Left cardiac atrium (tissue), 4 donors: ENCODE measurements at places on chromosomes 7 and 10.

- DNase-seq = no peak
Observed at GRCh38 chr10:101495324-101495925, 92.6 kb downstream of the POLL start.

GRCh38 chr7:156556083-156556482 is 84.5 kb upstream of the RNF32 start:
- DNase-seq = no peak

GRCh38 chr7:93558705-93559614 is 15.6 kb downstream of the CALCR start:
- no peak for DNase-seq

DNA sequence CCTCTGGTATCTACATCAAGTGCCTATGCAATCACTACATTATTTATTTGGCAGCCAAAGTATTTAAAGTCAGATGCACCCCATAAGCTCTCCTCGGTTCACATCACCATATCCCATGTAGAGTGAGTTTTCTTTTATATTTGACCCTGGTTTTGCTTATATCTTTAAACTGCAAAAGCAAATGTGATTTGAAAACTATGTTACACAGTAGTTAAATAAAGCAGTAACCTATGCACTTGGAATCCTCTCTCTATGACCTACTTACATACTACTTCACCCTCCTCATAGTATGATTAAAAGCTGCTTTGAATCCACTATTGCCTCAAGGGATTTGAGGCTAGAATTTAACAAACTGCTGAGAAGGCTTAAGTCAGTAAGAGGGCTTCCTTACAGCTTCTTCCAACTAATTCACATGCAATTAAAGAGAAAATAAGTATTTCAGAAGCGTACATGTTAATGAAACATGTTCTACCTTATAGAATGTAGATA is 2.2 kb upstream of the CELF2 start:
- DNase-seq = no peak

DNA sequence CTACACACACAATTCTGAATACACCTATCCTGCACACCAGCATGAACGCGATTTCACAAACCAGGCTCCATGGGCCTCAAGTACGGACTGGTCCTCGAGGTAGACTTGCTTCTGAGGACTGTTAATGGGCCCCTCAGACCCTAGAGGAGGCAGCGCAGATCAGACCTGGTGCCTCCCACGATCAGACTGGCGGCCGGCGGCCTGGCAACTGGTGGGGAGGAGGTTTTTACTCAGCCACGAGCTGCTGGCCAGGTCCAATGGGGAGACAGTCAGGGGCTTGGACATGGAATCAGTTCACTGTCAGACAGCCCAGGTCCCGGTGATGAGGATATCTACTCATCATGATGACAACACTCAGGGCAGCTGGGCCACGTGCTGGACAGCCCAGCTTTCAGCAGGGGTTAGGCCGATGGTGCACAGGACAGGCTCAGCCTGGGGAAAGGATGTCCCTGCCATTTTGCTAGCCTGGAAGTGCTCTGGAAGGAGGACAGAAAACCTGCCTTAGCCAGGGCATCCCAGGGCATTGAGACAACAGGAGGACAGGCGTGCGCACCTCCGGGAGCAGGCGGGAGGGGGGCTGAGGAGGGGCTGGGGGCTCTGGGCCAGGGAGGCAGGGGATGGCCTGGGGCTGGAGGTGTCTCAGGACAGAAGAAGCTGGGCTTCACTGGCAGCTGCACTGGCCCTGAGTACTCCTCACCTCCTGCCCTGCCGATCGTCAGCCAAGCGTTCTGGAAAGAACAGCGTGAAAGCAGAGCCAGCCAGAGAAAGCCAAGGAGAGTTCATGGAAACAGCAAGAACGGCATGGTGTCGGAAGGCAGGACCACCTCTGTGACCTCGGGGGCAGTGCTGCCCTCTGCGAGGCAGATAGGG is 48.0 kb upstream of the RASGEF1A start:
- no peak for DNase-seq

DNA sequence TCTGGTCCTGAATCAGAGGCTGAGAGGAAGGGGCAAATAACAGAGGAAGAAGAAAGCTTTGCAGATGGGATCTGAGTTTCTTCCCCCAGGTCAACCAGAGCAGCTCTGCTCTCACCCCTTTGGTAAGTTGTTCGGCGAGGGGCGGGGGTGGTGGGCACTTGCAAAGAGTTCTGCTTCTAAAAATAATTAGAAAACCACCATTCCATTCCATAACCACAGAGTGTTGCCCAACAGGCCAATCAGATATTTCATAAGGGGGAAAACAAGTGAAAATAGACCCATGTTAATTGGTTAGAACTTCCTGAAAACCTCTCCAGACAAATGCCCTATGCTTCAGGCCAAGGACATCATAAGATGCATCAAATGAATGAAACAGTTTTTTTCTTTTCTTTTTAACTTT is 43.6 kb upstream of the R3HCC1L start:
- DNase-seq = no peak

DNA sequence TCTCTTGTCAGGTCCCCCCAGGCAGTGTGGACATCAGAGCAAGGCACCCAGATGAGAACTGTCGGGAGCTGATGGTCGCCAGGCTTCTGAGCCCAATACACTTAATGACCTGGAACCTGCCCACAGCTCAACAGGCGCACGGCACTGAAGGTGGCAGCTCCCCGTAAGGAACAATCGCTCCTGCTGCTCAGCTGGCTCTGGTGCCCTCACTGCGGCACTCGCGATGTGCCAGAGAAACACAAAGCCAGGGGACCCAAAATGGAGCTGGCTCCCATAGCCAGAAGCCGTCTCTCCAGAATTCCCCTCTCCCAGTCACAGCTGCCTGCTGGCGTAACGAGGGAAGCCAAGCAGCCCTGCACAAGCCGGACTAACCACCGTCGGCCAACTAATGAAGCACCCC is 6.3 kb downstream of the CALN1 start:
- DNase-seq = no peak

DNA sequence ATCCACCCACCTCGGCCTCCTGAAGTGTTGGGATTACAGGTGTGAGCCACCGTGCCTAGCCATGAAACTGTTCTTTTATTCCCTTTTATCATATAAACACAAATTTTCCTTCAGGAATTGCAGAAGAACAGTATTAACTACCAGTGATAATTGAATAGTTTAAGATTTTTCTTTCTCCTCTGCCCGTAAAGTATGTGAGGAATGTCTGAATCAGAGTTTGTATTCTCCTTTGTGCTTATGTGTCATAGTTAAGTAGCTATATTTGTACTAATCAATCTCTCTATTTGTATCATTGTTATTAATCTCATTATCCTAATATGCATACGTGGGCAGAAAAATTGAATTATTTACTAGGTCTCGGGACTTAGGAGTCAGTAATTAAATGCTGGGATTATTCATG is 83.6 kb downstream of the ZNF277 start:
- DNase-seq = no peak

DNA sequence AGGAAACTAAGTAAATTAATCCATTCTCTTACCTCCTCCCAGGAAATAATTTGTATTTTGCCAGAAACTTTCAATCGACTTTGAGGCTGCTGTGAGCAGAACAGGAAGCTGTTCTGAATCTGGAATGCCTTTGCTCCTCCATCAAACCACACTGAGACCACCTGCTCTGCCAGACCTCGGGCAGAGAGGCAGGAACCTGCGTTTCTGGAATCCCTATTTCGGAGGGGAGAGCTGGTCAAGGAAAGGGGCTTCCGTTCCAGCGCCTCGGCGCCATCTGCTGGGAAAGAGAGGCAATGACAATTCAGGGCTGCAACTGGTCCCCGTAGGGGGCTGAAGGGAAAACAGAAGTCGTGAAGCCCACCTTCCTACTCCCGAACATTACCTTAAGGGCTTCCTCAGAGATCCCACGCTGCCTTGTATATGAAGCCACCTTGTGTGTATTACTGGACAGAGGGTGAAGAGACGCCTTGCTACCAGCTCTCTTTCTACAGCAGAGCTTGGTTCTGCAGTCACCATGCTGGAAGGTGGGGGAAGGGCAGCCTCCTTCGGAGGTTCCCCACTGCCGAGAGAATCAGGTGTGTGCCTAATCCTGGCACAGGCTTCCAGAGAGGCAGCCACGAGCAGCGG is 31.2 kb downstream of the ZNF467 start:
- DNase-seq = peak; percentile 66

DNA sequence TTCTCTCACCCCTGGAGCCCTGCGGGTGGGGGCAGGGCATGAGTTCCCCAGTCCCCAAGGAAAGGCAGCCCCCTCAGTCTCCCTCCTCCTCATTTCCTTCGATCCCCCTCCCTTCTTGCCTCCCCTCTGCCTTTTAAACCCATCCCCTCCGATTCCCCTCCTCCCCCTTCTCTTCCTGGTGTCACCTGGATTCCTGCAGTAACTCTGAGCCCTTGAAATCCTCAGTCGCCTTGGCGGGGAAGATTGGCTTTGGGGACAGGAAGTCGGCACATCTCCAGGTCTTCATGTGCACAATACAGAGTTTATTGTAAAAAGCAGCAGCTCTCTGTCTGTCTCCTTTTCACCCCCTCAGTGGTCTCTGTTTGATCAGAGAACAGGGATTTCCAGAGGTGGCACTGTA is 1.3 kb upstream of the MUC12 start:
- no peak for DNase-seq

GRCh38 chr7:1298051-1298930 is 65.6 kb downstream of the UNCX start:
- no peak for DNase-seq

DNA sequence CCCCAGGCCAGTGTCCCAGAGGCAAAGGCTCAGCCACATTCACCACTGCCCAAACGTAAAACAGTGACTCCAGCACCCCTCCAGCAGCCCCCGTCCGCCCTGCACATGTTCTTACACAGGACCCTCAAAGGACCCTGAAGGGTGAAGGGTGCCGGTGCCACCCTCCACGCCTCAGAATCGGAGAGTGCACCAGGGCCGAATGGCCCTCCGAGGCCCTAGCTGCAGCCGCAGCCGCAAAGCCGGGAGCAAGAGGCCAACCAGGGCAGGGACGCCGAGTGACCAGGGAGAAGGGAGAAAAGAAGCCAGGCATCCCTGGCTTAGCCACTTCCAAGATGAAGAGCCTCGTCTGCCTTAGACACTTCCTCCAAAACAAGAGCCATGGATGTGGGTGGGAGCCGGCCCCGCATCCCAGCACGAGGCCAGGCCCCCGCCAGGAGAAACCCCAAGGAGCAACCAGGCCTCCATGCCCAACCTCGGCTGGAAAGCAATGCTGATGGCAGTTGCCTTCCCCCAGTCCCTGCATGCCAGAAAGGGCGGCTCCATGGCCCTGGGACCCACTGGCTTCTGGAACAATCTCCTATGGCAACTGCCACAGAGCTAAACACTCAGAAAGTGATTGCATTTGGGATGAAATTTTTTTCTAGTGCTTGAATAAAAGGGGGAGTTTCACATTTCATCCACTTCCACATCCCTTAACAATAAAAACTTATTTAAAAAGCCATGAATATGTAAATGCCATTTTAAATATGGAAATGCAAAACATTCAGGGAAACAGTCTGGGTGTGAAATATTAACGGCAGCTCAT is 92.3 kb downstream of the MAD1L1 start:
- no peak for DNase-seq

DNA sequence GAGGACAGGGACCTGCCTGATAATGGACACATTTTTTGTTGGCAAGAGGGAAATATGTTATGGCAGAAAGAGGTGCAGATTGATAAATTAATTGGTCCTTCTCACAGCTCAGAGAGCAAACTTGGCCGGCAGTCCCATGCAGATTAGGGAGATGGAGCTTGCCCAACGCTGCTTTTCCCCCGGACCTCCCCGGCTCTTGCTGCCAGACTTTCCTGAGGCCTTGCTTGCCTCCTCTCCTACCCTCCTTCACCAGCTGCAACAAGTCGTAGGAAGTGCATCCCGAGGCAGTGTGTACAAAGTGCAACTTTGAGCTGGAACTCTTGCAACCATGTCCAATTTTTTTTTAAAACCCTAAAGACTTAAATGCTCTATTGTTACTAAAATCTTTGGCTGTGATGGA is 215.5 kb downstream of the LRMDA start:
- no peak for DNase-seq

DNA sequence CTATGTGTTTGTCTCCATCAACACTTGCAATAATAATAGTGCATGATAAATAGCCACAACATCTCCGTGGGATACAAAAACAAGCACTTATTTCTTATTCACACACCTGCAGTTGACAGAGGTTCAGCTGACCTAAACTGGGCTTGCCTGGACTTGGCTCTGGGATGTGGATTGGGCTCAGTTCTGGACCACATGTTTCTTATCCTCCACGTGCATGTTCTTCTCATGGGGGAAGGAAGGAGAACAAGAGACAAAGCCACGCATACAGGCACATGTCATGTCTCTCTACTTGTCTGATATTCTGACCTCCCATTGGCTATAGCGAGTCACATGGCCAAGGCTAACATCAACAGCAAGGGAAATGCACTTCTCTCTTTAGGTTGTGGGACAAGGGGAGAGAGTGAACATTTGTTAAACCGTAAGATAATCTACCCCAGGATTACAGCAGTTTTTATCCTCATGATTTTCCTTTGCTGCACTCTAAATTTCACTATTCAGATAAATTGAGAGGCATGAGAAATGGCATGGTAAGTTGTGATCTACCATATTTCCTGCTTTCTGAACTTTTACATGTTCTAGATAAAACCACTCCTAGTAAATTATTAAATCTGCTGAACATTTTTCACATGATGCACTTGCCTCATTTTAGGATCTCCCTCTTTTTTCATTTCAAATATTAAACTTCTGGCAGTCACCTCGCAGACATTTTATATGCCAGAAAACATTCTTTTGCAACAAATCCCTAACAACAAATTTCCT is 33.7 kb downstream of the CFAP58 start:
- DNase-seq = no peak

DNA sequence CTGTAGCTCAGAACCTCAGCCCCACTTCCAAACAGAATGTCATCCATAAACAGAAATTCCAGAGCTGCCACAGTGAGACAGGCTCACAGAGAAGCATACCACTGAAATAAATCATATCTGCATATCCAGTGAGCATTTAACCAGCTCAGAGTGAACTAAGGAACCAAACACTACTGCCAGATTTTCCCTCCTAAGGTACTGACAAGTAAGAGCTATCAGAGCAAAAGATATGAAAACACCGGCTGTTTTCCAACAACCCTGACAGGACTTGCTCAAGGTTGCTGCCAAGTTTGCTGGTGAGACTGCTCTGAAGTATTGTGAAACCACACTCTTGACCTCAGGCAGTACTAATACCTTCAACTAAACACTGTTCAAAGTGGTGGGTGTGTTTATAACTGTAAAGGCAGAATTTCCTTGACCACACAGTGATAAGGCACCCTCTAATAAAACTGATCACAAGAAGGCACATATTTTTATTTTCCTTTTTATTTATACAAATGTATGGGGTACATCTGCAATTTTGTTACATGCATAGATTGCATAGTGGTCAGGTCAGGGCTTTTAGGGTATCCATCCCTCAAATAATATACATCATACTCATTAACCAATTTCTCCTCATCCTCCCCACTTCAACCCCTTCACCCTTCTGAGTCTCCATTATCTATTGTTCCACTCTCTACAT is 18.3 kb downstream of the SGMS1 start:
- peak; percentile 49 for DNase-seq

GRCh38 chr10:8331387-8331786 is 276.9 kb downstream of the GATA3 start:
- no peak for DNase-seq

DNA sequence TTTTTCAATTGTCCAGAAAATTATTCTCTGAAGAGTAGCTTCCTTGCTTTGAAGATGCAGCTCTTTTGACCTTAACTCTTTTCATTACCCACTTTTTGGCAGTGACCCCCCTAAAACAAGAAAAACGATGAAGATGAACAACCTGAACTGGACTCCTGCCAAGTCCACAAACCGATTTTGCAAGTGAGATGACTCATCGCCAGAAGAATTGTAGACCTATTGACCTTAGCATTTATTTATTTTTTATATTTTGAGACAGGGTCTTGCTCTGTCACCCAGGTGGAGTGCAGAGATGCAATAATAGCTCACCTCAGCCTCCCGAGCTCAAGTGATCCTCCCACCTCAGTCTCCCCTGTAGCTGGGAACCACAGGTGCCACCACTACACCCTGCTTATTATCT is 859.2 kb downstream of the GATA3 start:
- DNase-seq = no peak
